Cortex of kidney (tissue), 1 donor: ENCODE measurements at places on chromosomes 2 and 18.

DNA sequence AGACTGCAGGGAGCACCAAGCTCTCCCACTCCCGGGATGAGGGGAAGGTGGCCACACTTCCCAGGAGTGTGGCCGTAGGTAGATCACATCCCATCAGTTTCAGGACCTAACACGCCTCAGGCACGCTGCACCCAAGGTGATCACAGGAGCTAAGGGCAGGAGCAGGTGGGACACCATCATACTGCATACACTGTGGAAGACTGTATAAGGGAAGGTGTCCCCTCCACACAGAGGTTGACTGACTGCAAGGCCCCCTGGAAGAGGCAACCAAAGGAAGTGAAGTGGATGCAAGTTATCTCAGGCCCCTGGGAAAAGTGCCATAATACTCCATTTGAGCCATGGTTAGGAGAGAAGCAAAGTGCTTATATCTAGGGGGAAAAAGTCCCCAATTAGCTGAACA is 351.9 kb upstream of the SMIM21 start:
- no peak for DNase-seq

GRCh38 chr2:189614585-189614984 is 34.0 kb upstream of the SLC40A1 start:
- no peak for DNase-seq

DNA sequence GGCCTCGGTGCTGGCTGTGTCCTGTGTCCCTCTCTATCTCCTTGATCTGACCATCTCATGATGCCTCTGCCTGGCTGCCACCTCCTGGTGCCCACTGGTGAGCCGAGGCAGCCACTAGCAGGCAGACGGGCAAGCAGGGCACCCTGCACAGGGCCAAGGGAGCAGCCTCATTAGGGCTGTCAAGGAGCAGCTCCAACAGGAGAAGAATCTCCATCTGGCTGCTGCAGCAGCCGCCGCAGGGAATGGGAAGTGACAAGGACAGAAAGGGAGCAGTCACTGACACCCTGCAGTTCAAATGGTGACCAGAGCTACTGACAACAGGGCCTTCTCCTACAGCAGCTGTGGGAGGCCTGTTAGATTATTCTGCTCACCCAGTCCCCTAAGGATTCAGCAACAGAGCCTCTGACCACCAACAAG is 32.6 kb downstream of the ALPK2 start:
- no peak for DNase-seq

DNA sequence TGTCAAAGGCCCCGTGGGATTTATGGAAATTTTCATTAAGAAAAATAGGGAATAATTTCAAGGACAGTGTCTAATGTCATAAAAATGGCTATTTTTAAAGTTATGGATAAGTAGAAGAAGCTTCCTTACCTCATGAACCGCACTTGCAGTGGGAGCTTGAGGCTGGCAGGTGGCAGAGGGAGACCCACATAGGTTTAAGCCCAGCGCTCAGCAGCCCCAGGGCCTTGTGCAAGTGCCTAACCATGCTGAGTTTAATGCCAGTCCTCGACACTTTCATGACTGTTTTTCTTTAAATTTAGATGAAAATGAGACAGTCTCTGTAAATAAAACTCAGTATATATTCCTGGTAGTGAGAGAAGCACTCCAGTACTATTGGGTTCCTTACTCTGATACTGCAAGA is 285.6 kb downstream of the CNTNAP5 start:
- no peak for DNase-seq

- DNase-seq: no peak
Measured at GRCh38 chr18:9810994-9811705, 74.6 kb upstream of the TXNDC2 start.

- DNase-seq: no peak
Measured at GRCh38 chr2:180450841-180451240, 443.7 kb upstream of the CWC22 start.

DNA sequence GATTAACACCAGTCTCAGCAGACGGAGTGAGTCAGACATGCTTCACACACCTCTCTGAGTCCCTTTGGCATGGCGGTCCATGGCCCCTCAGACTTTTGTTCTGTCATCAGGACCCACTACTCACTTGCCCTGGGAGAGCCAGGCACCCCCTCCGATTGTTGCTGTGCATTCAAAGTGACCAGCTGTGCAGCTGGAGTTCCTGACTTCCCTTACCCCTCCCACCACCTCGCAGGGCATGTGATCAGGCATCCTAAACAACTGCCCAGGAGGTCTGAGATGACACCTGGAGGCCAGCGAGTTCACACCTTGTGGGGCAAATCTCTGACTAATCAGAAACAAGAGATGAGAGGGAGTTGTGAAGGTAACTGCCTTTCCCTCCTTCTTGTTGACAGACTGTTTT is 35.3 kb upstream of the HDAC4 start:
- no peak for DNase-seq

- DNase-seq: no peak
Measured at GRCh38 chr2:85674417-85674816, 6.4 kb upstream of the SFTPB start.

GRCh38 chr18:74153377-74153776 is 5.1 kb downstream of the TIMM21 start:
- DNase-seq: no peak

DNA sequence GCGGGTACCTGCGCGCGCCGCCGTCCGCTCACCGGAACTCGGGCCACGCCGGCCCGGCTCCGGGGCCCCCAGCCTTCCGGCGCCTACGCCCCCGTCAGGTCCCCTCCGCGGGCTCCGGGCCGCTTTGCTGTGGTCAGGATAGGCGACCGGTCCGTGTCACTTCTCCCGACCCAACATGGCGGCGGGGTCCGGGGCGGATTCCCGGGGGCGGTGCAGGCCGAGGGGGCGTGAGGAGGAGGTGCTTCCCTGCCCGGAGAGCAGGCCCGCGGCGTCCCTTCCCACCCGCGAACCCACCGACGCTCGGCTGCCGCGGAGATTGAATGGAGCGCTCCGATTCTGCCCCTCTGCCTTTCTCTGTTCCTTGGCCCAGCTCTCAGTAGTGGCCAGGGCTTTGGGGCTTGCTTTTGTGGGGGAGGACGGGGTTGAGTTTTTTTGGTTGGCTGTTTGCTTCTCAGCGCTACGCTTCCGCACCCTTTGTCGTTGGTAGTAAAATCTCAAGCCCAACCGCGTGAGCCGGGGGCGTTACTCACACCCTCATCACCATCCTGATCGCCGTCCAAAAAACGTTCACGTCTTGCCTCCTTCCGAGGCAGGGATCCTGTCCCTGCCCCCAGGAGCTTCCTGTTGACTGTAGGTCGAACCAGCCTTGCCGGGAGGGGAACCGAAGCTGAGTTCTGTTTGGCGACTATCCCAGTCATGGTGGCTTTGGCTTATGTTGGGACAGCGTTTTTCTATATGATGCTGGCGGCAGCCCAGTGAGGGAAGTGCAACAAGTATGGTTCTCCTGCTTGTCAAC is 532 bp upstream of the YES1 start:
- DNase-seq: peak; percentile 77

DNA sequence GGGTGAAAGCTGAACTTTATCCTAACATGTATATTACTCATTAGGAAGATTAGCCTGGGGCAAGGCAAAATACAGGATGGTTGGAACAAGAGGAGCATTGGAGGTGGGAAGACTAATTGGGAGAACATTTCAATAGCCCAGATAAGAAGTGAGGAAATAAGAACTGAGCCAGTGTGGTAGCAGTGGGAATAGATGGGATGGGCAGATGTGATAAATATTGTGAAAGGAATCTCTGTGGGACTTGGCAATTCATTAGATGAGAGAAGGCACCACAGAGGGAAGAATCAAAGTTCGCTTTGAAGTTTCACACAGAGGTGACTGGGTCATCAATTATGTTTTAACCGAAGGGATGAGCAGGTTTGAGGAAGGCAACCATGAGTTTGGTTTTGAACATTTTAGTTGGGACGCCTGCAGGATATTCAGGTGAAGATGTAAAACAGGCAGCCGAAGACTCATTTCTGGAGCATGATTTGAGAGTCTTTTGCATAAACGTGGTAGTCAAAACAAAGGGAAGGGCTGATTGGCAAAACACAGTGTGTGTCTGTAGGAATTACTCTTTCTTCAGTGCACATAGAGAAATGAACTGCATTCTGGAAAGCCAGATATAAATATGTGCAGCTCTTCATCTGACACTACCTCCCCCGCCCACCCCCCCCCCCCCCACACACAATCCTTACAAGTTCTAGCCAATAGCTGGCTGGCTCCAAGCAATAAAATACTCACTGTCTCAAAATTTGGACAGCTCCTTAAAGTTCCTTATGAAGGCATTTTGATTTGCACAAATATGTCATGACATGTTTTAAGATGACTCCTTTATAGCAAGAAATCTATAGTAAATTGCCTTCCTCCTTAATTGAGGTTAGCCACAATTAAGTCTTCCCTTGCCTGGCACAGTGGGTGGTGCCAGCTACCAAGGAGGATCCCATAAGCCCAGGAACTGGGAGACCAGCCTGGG is 1.9 kb upstream of the SLC1A4 start:
- no peak for DNase-seq

GRCh38 chr2:18901242-18901641 is 311.9 kb upstream of the NT5C1B start:
- DNase-seq: no peak

DNA sequence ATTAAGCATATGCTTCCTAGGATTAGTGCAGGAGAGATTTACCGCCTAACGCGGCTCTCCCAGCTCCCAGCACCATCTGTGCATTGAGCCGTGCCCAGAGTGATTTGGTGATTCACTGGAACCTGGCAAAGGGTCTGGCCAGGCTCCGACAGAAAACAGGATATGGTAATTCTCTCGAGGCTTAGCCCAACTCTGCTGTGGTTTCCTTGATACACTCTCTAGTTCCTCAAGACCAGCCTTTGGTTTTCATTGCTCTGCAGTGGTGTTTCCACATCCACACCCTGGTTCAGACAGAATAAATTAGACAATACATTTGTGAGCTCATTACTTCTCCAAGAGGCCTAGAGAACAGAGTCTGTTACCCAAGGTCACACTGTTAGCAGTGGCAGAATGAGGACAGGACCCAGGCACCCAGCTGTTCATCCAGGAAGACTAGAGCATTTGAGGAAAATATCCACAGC is 23.0 kb upstream of the SMAD2 start:
- no peak for DNase-seq

DNA sequence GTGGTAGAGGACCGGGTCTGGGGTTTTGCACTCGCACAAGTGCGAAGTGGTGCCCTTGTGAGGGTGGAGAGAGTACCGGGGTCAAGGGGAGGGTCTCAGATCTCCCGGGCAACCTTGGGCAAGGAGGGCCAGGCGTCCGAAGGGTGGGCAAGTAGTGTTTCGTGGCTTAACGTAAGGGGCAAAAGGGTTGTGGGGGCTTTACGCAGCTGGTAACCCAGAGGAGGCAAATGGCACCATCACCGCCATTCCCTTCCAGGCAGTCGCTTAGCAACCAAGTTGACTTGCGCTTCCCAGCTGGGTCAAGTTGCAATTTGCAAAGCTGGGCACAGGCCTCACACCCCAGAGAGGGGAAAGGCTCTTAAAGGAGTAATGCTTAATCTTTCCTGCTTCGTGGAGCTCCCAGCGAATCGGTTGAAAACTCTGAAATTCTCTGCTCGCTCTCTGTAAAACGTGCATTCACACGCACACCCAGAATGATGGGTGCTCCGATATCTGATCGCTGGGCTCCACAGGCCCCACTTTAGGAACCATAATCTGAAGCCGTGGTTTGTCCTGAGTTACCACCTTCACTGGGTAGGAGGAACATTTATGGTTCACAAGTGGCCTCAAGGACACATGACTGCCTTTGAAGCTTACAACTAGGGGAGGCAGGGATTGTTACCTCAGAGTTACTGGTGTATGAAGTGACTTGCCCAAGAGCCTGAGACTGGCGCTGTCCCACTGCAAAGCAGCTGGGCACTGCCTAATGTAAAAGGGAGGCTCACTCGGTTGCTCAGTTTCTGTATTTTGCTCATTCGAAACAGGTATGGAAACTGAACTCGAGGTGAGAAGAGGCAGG is 127.9 kb downstream of the UXS1 start:
- no peak for DNase-seq

- no peak for DNase-seq
Measured at GRCh38 chr2:74740741-74741431, 86.8 kb downstream of the SEMA4F start.

GRCh38 chr2:224039080-224039769 is at the start of gene SERPINE2:
SERPINE2 (minus strand) TSS chr2:224039286; CDS start chr2:224001900, 37,386 bp downstream.
- DNase-seq: no peak

DNA sequence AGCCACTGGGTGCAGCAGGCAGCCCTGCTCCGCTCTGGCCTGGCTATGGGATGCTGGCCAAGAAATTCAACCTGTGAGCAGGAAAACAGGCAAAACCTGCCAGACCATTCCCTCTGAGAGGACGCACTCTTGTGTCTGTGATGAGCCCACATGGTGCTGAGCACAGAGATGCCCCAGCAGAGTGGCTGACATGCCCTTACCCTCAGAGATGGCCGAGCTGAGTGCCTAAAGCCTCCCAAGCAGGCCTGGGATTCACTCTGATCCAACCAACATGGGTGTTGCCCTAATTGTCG is 34.3 kb upstream of the TAF1B start:
- DNase-seq: no peak

DNA sequence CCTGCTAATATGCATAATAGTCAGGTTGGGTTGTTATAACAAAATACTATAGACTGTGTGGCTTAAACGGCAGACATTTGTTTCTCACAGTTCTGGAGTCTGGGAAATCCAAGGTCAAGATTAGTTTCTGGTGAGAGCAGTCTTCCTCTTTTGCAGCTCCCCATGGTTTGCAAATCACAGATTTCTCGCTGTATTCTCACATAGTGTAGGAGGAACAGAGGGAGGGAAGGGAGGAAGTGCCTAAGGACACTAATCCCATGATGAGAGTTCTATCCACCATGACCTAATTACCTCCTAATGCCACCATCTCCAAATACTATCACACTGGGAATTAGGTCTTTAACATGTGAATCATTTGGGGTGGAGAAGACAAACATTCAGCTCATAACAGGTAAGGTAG is 20.1 kb upstream of the PTH2R start:
- DNase-seq: no peak

GRCh38 chr2:234289834-234290590 is 206.9 kb downstream of the ARL4C start:
- no peak for DNase-seq

DNA sequence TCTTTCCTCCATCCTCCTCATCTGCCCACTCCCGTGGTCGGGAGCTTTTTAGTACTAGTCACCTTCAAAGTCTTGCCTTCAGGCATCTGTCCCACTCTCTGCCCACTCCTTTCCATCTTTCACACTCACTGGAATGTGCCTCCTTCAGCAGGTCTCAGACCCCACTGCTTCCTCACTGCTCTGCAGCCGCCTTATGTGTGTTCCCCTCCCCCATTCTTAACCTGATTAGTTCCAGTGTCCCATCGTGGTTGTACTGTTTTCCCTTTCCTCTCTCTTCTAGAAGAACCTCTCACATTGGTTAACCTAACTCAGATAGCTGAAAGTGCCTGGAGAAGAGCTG is 3.0 kb downstream of the ARMC9 start:
- DNase-seq: no peak
